Hepatocyte (in vitro differentiated cells): ENCODE measurements at places on chromosomes 7 and 10. TPM values are rescaled to one million over a fixed set of nuclear protein-coding genes. Genes with fewer than 3 reads are reported as not detected.

CPA4 gene
- 1.1 and 2.1 TPM in 2 replicates for total RNA-seq

MEIG1 gene
- not detected in 2 replicates for total RNA-seq

PARD3 gene
- total RNA-seq = 59.7 TPM in 2 replicates

CDNF gene
- 3.1 and 7.6 TPM in 2 replicates for total RNA-seq

NPC1L1 gene
- 14.8 and 20.6 TPM in 2 replicates for total RNA-seq

OGDHL gene
- 9.5 and 12.9 TPM in 2 replicates for total RNA-seq

ARID5B gene
- 55.0 and 56.8 TPM in 2 replicates for total RNA-seq

TWIST1 gene
- total RNA-seq = 18.7 and 23.2 TPM in 2 replicates

CPVL gene
- 26.2 and 36.6 TPM in 2 replicates for total RNA-seq

GALNT17 gene
- total RNA-seq = 4.3 and 6.1 TPM in 2 replicates

AGAP9 gene
- 8.4 and 9.4 TPM in 2 replicates for total RNA-seq

CD36 gene
- total RNA-seq = 16.3 and 22.6 TPM in 2 replicates

SLC35G1 gene
- 19.1 and 19.3 TPM in 2 replicates for total RNA-seq

IDI2 gene
- total RNA-seq = 0.33 TPM in 1 of 2 replicates, not detected in the other

DEPP1 gene
- 24.0 and 30.6 TPM in 2 replicates for total RNA-seq

ICA1 gene
- 32.9 and 36.7 TPM in 2 replicates for total RNA-seq

ZNF680 gene
- total RNA-seq = not detected in 2 replicates

AGBL3 gene
- total RNA-seq = 4.4 and 6.4 TPM in 2 replicates

CYP26A1 gene
- total RNA-seq = 0.40 and 0.80 TPM in 2 replicates

CCDC201 gene
- total RNA-seq = not detected in 2 replicates

LIPM gene
- not detected in 2 replicates for total RNA-seq

EPDR1 gene
- total RNA-seq = 9.6 and 12.2 TPM in 2 replicates

PRXL2A gene
- total RNA-seq = 159 and 166 TPM in 2 replicates

C10orf62 gene
- 0.23 TPM in 1 of 2 replicates, not detected in the other for total RNA-seq

UPK3B gene
- total RNA-seq = 16.8 and 25.8 TPM in 2 replicates

CLEC5A gene
- total RNA-seq = not detected in 2 replicates

SLC13A1 gene
- total RNA-seq = 0.07 and 0.28 TPM in 2 replicates

MEOX2 gene
- total RNA-seq = 0.80 and 2.0 TPM in 2 replicates
